ENCODE measurements at places on chromosomes 5 and 9.

DNA sequence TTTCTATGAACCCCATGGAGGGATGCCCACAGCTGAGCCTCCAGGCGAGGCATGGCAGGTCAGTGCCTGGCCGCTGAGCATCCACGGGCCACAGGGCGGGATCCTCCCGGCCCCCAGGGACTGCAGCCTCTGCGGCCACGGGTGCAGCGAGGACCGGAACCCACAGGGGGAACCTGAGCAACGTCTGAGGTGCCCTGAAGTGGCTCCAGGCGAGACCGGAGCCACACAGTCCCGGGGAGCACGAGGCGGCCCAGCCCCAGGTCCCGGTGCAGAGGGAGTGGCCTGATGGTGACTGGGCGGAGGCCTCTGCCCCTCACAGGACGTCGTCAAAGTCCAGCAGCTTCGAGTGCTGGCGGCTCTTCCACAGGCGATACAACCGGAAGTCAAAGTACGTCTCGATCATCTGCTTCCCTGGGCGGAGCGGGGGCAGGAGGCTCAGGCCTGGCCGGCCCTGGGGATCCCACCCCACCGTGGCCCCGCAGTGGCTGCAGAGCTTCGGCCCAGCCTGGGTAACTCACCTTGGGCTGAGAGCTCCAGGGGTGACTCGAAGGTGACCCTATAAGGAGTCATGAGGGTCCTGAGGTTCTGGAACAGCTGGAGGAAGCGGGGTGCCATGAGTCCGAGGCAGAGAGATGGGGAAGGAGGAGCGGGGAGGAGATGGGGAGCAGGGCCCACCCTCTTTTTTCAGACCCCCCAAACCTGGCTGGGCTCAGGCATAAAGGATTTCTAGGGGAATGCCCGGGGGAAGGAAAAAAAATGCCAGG lies 8.1 kb upstream of the ENTPD8 start:
- DNase-seq: no peak

- peak; percentile 48 for DNase-seq
Observed at GRCh38 chr9:109254317-109254716, 66.5 kb downstream of the EPB41L4B start.

DNA sequence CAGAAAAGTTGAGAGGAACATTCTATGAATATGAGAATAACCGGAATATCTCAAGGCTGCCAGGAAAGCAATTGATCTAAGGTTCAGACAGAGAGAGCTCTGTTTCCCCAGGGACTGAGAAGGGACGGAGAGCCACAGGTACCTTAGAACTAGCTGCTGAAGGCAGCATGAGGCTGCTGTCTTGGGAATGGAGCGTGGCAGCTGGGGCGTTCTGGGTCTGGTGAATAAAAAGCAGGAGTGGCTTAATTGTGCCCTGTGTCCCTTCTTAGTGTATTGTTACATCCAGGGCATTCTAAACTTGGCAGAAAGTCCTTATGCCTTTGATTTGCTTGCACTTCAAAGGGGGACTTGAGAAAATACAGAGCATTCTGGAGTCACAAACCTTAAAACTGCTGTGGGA lies 434.5 kb downstream of the KDM4C start:
- DNase-seq: no peak

- DNase-seq: no peak
Observed at GRCh38 chr9:125475385-125475784, 213.8 kb downstream of the GAPVD1 start.

- DNase-seq: no peak
Observed at GRCh38 chr9:38746303-38746702, 26.4 kb upstream of the FAM240B start.

GRCh38 chr9:86669422-86669821 lies 277.9 kb downstream of the GAS1 start:
- DNase-seq: no peak

DNA sequence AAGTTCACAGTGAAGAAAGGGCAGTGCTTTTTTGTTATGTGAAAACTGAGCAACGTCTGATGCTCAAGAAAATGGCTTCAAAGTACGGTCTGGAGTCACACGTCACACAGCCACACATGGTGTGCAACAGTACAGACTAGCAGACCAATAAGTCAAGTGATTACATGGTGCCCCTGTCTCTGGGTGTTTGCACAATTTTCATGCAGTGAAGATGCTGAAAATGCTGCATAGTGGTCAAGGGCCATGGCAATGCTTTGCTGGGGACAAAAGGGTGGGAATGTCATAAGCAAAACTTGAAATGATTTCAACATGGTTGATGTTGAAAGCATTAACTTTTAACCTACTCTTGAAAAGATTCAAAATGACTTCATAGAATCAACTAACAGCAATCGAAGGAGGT lies 231.2 kb downstream of the EBF1 start:
- DNase-seq: no peak

- DNase-seq: no peak
Observed at GRCh38 chr9:83484990-83485389, 53.2 kb downstream of the FRMD3 start.

DNA sequence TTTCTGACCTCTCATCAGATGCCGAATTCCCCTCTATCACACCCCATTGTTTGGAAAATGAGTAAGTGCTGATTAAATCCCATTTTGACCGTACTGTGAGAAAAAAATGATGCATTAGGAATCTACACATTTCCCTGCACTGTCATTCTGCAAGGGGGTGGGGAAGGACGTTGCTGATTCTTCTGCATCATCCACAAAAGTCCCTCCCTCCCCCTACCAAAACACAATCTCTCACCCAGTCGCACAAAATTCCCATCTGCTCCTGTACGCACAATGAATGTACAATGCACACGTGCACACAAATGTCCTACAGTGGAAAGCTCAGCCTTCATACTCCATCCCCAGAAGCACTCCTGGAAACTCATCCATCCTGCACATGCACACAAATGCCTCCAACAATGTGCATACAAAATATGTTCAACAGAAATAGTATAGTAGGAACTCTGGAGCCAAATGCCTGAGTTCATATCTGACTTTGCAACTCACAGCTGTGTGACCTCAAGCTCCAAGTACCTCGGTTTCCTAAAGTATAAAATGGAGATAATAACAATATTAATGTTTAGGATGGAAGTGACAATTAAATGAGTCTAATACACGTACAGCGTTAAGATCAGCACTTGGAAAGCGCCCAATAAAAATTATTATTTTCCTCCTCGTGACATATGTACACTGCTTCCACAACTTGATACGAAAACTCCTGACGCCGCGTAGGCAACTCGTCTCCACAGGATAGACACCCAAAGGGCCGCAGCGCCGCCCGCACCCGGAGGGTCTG lies 809 bp downstream of the TNIP1 start:
- peak; percentile 94 for DNase-seq

DNA sequence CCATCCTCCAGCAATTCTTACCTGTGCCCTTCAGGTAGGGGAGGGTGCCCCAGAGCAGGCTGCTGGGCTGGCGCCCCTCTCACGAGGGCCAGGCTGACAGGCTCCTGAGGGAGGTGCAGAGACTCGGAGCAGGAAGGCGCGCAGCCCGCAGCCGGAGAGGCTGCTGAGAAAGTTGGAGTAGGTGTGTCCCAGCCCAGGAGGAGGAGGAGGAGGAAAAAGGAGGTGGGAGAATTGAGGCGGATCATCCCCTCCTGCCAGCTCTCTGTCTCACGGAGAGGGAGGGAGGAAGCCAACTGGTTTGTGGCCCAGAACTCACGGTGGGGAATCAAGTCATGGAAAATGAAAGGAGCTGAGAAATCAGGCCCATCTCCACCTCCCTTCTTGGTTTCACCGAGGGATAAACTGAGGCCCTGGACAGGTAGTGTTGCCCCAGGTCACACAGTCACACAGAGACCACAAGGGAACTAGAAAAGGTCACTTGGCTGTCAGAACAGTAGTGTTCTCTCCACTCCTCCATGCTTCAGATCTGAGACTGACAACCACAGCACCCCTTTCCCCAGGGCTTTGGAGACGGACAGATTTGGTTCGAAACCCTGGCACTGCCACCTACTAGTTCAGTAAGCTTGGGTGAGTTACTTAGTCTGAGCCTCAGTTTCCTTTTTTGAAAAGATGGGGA lies at the start of gene FAT2:
Gene FAT2 (minus strand): TSS at position 188 of the 676 bp plus-strand sequence. CDS start 22,400 bp downstream, outside the sequence.
- no peak for DNase-seq

- DNase-seq: peak; percentile 20
Observed at GRCh38 chr5:142831009-142831383, 60.8 kb downstream of the ARHGAP26 start.

GRCh38 chr5:26669523-26669922 lies 368.9 kb downstream of the CDH9 start:
- DNase-seq: no peak

- peak; percentile 81 for DNase-seq
Observed at GRCh38 chr5:83377131-83377865, 94.2 kb upstream of the VCAN start.

DNA sequence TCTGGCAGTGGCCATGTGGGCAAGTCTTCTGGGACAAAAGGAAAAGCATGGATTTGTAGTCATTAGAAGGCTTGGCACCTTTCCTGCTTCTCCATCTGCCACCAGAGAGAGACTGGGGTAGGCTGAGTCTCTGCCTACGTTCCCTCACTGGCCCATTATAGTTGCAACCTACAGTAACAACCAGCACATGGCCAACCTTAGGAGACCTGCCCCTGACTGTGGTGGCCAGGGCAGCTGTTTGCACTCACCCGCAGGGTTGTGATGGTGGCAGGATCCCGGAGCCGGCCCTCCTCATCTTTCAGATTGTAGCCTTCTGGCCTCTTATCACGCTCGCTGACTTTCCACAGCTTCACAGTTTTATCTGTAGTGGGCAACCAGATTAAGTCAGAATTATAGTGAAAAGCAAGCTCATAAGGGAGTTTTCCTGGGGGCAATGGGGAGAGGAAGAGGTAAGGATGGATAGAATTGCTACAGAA lies 174.9 kb upstream of the GPR151 start:
- no peak for DNase-seq

DNA sequence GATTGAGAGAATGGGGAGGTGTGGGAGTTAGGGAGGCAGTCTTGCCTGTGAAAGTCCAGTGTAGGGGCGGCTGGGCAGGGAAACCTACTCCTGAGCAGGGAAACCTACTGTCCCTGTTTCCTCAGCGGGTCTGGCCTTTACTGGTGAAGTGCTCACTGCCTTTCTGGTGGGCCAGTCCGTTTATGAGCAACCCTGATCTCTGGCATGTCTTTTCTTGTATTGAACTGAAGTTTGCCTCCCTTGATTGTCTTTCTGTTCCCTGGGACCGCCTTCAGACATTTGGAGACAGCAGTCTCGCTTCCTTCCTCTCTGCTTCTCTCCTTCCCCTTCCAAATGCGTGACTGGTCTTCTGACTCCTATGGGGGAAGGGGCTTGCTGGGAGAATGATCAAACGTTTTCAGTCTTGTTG lies 2.9 kb downstream of the SNX18 start:
- peak; percentile 53 for DNase-seq

- no peak for DNase-seq
Observed at GRCh38 chr5:161685461-161685860, at the start of gene GABRA6. TSS of gene GABRA6 (plus strand) at chr5:161685721. CDS start at chr5:161685990, 269 bp downstream.

GRCh38 chr9:124359855-124360678 lies 55.2 kb downstream of the PSMB7 start:
- no peak for DNase-seq

GRCh38 chr9:123300554-123300953 lies 32.2 kb upstream of the STRBP start:
- DNase-seq: no peak

GRCh38 chr9:34982361-34982760 lies 7.2 kb upstream of the DNAJB5 start:
- DNase-seq: no peak

- DNase-seq: no peak
Observed at GRCh38 chr9:109517901-109518377, 19.8 kb upstream of the PTPN3 start.

GRCh38 chr5:74123929-74124328 lies 497.9 kb downstream of the ARHGEF28 start:
- no peak for DNase-seq

- no peak for DNase-seq
Observed at GRCh38 chr5:147467973-147468508, 41.8 kb downstream of the DPYSL3 start.

DNA sequence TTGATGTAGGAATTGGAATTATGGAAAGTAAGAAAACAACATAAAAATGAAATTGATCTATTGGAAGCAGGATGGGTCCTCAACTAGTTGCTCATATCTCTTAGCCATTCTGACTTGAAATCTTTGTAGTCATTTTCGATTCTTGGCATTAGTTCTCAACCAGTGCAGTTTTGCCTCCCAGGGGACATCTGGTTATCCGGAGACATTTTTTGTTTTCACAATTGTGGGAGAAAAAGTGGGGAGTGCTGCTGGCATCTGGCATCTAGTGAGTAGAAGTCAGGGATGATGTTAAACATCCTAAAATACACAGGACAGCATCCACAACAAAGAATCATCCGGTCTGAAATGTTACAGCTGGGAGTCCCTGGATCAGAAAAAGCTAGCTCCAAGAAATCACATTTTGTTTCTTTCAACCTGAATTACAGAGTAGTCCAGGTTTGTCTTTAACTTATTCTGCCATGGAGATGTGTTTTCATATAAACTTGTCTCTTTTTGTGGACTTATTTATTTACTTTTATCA lies 74.9 kb downstream of the FBXL7 start:
- no peak for DNase-seq

DNA sequence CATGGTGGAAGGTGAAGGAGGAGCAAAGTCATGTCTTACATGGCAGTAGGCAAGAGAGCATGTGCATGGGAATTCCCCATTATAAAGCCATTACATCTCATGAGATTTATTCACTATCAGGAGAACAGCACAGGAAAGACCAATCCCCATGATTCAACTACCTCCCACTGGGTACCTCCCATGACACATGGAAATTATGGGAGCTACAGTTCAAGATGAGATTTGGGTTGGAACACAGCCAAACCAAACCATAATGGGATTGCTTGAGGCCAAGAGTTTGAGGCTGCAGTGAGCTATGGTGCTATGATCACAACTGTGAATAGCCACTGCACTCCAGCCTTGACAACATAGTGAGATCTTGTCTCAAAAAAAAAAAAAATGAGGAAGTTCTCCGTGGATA lies 581.8 kb downstream of the TAF11L14 start:
- DNase-seq: no peak

- DNase-seq: no peak
Observed at GRCh38 chr5:90915393-90915792, 356.8 kb downstream of the ADGRV1 start.

DNA sequence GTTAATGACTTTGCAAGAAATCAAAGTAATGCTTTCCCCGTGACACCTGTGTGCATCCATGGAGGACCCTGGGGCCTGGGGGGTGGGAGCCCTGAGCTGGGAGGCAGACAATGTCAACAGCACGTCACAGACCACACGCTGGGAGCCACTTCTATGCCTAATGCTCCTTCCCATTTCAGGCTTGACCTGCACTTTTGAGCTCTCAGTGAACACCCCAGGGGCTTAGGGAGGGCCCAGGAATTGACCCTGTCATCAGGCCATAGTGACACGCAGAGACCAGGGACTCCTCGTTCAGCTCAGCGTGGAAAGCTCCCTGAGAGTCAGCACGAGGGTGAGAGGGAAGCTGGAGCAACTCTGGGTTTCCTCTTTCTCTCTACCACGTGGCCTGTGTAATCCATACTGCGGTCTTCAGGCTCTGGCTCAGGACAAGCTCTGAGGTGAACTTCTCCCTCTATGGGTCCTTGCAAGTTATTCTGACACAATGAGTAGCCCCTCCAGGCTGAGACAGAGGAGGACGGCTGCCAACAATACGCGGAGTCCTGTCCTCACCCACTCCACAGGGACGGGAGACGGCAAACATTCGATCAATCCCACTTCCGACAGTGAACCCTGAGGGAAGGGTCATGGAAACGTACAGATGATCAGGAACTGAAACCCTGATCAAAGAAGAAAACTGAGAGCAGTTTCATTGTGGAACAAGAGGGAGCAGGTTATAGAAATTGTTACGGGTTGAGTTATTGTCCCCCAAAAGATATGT lies 130.8 kb upstream of the IRX4 start:
- no peak for DNase-seq

- no peak for DNase-seq
Observed at GRCh38 chr5:34719029-34719428, 62.9 kb downstream of the RAI14 start.

- no peak for DNase-seq
Observed at GRCh38 chr9:2985343-2985742, 141.4 kb upstream of the PUM3 start.
